ENCODE measurements at places on chromosomes 11 and 22.

DNA sequence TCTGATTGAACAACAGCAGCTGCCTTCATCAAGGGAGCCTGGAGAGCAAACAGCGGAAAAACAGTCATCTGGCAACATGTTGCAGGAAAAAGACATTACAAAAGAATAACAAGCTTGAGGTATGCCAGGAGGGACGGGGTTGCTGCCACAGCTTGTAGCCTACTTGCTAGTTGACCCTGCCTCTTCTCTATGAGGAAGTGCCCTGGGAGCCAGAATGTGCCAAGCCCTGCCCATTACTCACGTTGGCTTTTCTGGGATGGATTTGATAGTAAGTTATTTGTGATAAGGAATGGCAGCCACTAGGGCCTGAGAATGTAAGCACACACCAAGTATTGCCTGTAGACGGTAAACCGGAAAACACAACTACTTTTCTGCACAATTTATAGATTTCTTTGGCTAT, 113.5 kb upstream of the KIRREL3 start:
- no peak for DNase-seq

GRCh38 chr11:78061088-78061920, 2.4 kb upstream of the THRSP start:
- DNase-seq: no peak

GRCh38 chr11:73521621-73522020, 76.3 kb downstream of the FAM168A start:
- DNase-seq: no peak

- no peak for DNase-seq
Observed at GRCh38 chr11:128047026-128047425, 540.3 kb downstream of the ETS1 start.

- DNase-seq: no peak
Observed at GRCh38 chr11:25317216-25317615, 820.4 kb downstream of the LUZP2 start.

DNA sequence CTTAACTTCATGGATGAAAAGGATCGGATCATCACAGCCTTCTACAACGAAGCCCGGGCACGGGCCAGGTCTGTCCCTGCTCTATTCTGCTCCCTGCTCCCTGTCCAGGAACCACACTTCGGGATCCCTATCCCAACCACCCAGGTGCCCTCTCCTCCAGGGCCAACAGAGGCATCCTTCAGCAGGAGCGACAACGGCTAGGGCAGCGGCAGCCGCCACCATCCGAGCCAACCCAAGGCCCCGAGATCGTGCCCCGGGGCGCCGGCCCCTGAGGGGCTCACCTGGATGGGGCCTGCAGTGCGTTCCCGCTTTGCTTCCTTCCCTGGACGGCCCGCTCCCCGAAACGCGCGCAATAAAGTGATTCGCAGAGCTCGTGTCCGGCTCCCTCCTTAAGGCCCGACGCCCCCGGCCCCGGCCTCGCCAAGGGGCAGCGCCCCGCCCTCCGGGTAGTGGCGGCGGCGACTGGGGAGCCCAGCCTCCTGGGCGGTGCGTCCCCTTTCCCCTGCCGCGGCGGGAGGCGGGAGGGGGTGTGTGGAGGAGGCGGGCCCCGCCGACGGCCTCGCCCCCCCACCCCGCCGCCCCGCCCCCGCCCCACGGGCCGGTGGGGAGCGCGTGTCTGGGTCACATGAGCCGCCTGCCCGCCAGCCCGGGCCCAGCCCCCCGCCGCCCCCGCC, at the start of gene VEGFB:
Gene VEGFB (plus strand): TSS at position 672 of the 674 bp plus-strand sequence. CDS start 250 bp downstream, outside the sequence.
- DNase-seq: peak; percentile 63

DNA sequence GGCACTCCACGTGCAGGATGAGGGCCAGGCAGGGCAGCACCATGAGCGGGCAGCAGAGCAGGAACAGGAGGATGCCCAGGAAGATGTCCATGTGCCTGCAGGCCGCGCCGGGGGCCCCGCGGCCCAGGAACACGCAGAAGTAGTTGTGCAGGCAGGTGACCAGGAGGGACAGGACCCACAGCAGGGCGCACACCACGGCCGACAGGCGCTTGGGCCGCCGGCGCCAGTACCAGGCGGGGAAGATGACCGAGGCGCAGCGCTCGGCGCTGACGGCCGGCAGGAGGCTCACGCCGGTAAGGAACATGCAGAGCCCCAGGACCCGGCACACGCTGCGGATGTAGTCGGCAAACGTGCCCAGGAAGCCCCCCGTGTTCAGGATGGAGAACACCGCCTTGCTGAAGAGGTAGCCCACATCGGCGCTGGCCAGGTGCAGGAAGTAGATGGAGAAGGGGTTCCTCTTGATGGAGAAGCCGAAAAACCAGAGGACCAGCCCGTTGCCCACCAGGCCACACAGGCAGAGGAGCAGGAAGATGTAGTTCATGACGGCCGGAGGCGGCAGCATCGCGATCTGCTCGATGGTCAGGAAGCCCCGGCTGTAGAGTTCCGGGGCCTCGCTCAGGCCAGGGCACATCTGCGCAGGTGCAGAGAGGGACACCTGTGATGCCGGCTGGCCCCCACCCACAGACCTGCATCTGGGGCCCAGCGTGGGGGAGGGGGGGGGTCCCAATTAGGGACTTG, 7.2 kb downstream of the MRGPRF start:
- no peak for DNase-seq

DNA sequence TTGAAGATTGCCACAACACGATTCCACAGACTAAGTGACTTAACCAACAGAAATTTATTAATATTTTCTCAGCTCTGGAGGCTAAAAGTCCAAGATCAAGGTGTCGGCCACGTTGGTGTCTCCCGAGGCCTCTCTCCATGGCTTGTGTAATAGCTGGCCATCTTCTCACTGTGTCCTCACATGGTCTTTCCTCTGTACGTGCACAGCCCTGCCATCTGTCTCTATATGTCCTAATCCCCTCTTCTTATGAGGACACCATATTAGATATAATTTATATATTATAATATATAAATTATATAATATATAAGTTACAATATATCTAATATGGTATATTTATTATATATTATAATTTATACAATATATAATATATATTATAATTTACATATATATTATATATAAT, 25.1 kb upstream of the SCGB1A1 start:
- no peak for DNase-seq
